Stimulated activated CD8-positive, alpha-beta memory T cell treated with anti-CD3 and anti-CD28 coated beads, Interleukin-12 subunit alpha, Interleukin-12 subunit beta, amount 100 ng/mL, for 4 hours (primary cell): ENCODE measurements at places on chromosomes 2 and 18.

- no peak for DNase-seq
Observed at GRCh38 chr18:44723411-44723810, 42.7 kb downstream of the SETBP1 start.

DNA sequence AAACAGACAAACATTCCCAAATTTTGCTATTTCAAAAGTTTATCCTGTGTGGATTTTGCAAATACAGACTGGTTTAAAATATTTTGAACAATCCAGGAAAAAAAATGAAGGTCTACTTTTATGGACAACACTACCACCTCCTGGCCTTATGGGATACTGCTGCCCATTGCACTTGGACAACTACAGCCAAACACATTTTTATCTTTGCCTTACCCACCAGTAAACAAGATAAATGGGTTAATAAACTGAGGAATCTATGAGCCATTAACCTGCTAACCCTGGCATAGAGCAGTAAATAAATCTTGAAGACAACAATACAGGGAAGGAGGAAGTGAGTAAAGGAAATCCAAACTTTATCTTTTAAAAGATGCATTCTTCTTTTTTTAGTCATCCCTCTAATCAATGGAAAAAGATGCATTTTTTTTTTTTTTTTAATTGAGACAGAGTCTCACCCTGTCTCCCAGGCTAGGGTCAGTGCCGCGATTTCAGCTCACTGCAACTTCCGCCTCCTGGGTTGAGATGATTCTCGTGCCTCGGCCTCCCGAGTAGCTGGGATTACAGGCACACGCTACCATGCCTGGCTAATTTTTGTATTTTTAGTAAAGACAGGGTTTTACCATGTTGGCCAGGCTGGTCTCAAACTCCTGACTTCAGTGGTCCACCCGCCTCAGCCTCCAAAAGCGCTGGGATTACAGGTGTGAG lies 2.1 kb upstream of the SPIRE1 start:
- no peak for DNase-seq

DNA sequence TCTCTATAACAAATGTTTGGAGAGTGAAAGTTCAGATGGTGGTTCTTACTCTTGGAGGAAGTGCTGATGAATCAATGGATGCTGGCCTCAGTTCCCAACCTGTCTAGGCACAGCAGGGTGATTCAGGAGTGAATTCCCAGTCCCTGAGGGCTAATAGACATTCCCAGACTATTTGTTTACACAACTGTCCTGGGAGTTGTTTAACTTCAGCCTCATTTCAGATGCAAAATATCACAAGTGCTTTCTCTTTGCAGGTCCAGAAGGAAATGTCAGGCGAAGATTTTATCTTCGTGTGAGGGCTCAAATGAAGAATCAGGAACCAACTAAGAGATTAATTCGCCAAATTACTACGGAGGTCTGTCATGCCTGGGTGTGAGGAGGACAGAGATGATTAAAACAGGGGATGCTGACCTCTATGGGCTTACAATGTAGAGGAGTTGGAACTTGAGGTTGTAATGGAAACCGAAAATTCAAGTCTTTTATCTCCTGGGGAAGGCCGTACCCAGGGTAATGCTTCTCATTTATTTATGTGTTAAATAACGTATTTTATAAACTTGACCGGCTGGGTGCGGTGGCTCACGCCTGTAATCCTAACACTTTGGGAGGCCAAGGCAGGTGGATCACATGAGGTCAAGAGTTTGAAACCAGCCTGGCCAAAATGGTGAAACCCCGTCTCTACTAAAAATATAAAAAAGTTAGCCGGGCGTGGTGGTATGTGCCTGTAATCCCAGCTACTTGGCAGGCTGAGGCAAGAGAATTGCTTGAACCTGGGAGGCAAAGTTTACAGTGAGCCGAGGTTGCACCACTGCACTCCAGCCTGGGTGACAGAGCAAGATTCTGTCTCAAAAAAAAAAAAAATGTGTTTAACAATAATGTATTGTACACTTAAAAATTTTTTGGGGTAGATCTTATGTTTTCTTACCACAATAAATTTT lies 38.7 kb upstream of the SLC1A4 start:
- DNase-seq, result no peak

DNA sequence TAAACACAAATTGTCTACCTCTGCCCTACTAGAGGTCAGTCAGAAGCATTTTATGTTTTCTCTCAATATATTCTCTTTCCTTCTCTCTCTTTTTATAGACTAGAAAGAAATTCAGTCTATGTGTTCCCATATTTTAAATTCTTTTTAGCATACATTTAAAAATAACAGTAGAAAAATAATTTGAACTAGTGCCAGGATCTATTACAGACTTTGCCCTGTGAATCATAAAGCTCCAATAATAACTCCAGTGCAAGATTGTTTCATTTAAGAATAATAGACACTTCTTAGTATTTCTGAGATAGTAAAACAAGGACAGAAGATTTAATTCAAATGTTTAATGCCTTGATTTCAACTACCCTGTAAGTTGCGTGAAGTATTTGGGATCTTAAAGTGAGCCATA lies 60.1 kb downstream of the ITGB6 start:
- DNase-seq, result no peak

DNA sequence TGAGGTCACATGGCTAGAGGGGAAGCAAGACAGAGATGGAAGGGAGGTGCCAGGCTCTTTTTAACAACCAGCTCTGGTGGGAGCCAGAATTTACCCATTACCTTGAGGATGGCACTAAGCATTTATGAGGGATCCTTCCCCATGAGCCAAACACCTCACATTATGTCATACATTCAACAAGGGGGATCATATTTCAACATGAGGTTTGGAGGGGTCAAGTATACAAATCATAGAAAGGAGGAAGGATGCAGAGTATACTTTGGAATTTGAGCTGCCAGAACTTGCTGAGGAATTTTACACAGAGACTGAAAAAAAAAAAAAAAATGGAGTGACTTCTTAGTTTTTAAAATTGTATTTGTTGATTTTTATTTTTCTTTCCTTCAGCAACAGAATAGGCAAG lies 891.4 kb downstream of the CCDC85A start:
- DNase-seq, result no peak

GRCh38 chr2:143121079-143121478 lies 8.1 kb upstream of the ARHGAP15 start:
- no peak for DNase-seq

DNA sequence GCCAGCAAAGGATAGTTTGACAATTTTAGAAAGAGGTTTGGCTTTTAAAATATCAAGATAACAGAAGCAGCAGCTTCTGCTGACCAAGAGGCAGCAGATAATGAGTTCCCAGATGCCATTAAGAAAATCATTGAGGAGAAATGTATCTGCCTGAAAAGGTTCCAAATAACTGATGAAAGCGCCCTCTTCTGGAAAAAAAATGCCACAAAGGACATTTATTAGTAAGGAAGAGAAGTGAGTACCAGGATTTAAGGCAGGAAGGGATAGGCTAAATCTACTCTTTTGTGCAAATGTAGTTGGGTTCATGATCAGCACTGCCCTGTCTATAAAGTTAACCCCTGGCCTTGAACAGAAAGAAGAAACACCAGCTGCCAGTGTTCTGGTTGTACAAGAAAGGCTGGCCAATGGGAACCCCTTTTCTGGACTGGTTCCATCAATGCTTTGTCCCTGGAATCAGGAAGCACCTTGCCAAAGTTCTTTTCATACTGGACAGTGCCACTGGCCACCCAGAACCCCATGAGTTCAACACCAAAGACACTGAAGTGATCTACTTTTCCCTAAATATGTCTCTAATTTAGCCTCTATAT lies 40.6 kb downstream of the DHX57 start:
- no peak for DNase-seq

- no peak for DNase-seq
Observed at GRCh38 chr2:14628901-14629300, 3.6 kb upstream of the LRATD1 start.

DNA sequence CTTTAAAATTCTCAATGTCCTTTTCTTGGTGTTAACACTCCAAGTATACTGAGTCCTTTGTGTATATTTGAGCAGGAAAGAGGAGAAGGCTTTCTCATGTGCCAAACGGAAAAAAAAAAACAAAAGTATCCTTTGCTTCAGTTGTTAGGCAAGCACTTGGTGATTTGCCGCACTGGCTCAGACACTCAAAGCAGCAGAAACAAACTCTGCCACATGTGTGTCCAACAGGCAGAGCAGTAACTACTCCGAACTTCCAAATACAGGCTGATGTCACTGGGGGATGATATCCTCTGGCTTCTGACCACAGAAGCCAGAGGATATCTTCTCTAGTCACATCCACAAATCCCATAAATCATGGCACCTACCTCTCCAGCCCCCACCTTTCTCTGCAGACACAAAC lies 108.0 kb upstream of the SALL3 start:
- DNase-seq, result no peak

DNA sequence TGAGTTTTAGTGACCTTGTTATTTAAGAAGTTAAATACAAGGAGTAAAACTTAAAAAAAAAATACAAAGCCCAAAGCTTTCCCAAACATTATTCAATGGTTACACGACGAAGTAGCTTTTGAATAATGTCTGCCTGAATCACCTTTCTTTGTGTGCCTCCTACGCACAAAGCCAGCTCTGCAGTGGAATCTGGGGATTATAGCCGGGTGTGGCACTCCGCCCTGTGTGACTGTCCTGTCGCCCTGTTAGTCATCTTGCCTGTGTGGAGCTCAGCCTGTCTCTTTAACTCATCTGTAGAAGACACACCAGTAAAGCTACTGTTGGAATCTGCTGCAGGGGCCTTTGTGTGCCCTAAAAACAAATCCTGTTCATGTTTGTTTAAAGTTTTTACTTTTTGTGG lies 79.4 kb upstream of the TCF7L1 start:
- no peak for DNase-seq

DNA sequence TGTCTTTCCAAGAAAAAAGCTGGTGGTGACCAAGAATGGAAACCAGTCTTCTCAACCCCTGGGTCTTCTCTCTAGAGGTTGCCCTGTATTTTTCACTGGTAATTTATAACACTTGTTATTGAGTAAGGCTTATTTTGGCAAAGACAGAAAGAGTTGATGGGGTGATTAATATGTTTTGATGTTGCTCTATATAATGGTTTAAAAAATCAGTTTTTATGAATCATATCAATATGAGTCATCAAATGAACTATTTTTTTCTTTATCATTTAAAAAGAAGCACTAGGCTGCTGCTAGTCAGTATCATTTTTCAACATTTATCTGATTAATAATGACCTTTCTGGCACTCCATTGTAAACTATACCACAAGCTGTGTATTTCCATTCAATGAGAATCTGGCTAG lies 1142.2 kb downstream of the LRP1B start:
- no peak for DNase-seq

- no peak for DNase-seq
Observed at GRCh38 chr18:25284861-25285550, 67.0 kb downstream of the ZNF521 start.

- no peak for DNase-seq
Observed at GRCh38 chr2:225948903-225949302, 549.4 kb downstream of the NYAP2 start.

DNA sequence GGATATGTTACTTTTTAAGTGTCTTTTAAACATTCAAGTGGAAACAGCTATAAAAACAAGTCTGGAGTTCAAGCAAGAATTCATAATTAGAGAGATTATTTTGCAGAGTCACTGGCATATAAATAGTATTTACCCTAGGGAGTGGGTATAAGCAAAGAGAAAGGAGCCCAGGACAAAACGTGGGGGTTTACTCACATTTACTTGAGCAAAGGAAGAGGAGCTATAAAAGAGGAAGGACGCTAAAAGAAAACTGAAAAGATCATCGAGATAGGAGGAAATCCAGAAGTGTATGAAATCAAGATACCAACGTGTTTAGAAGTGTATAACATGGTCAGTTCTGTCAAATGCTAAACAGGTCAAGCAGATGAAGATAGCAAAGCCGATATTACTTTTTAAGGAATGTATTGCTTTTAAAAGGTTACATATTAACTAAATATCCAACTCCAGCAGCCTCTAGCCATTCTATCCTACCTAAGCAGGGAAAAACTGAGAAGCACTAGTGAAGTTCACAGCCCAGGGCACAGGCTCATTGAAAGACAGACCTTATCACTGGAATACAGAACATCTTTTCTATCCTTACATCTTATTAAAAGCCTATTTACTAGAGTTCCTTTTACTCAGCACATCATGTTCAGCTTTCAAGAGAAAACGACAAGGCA lies 8.6 kb downstream of the KANSL1L start:
- DNase-seq, result no peak

- DNase-seq, result no peak
Observed at GRCh38 chr2:173766537-173767289, 198.5 kb downstream of the SP3 start.

DNA sequence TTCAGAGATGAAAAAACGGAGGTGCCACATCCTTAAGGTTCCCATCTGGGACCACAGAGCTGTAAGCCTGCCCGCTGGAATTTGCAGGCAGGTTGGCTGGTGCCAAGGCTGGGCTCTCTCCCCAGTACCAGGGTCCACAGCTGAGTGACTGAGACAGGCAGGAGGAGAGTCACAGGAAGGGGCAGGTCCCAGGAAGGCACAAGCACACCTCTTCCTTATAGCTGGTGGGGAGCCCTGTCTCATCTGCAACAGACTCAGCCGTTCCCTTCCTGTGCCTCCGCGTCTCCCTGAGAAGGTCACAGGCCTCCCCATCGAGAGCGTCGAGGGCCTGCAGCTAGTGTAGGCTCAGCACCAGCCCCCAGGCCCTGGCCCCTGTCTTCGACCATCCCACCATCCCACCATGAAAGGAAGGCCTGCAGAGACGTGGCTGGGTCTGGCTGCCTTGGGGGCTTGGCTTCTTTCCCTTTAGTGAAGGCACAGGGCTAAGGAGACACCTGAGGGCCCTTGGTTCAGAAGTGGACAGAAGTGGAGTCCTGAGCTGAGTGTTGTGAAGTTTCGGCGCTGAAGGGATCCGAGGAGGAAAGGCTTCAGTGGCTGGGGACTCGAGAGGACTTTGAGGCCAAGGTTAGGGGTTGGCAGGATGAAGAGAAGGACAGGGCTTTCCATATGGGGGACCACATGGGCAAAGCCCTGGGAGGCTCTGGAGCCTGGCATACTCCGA lies 26.8 kb downstream of the GLI2 start:
- no peak for DNase-seq

- peak; percentile 49 for DNase-seq
Observed at GRCh38 chr2:61426267-61426897, 44.5 kb downstream of the USP34 start.

GRCh38 chr2:233343171-233343705 lies 11.1 kb upstream of the DGKD start:
- no peak for DNase-seq

DNA sequence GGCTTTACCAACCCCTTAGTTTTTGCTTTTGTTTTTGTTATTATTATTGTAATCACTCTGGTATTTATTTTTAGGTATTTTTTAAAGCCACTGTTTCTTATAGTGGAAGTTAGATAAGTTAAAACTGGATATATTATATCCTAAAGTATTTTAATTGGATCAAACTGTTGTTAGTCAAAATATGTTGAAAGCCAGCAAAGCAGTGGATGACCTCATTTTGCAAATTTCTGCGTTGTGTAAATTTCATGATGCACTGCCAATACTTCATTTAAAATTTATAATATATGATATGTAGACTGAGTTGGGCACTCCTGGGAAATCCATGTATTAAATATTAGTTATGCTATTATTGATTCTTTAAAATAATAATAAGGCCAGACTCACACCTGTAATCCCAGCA lies 661.7 kb upstream of the NRXN1 start:
- no peak for DNase-seq
